ENCODE measurements at places on chromosomes 7 and 10. TPM values are rescaled to one million over a fixed set of nuclear protein-coding genes. Genes with fewer than 3 reads are reported as not detected.

DNA sequence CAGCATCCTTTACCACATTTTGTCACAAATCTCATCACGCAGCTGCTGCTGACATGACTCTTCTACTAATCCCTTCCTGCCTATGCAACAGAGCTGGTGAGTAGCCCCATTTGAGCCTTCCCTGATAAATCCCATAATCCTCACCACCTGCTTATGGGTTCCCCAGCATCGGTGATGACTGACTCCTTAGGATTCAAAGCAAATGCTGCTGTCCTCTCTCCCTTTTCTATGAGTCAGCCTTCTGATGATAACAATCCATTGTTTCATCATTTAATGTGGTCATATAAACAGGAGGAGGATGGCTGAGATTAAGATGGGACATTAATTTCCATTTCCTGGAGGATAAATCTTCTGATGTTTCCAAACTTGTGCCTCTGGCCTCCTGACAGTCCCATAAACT, 73.4 kb downstream of the SORCS1 start:
- H3K27ac ChIP-seq, result no peak overlapping the region
- H3K27me3 ChIP-seq, result no peaks in the 10 kb centered on the region
- H3K36me3 ChIP-seq, result no peaks in the 10 kb centered on the region
- no peak overlapping the region for H3K4me3 ChIP-seq
- no peak for DNase-seq
- H3K4me1 ChIP-seq, result no peaks in the 10 kb centered on the region

DNA sequence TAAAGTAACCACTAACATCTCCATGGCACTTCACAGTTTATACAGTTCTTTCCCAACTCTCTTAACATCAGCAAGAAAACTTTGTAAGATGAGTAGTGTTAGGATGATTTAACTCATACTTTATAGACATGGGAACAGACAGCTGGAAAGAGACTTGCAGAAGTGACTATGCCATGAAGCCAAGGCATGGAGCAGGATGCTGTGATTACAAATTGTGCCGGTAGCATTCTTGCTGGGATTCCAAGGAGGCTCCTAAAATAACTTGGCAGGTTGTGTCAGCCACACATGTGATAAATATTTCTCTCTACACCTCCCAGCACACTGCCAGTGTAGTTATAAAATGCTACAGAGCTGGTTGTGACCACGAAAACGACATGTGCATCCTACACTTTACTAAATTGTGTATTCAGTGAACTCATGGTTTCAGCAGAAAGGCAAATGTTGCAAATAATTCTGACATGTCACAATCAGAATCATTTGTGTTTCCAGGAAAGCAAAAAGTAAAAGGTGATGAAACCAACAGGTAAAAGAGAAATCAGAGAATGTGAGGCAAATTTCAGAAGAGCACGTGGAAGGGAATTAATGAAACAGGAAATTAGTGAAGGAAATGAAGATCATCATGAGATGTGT, 5.6 kb upstream of the CYP3A4 start:
- H3K27ac ChIP-seq, result no peak overlapping the region
- no peaks in the 10 kb centered on the region for H3K36me3 ChIP-seq
- peak; percentile 3 for DNase-seq

- no peak overlapping the region for H3K4me3 ChIP-seq
- no peaks in the 10 kb centered on the region for H3K27me3 ChIP-seq
- no peak for DNase-seq
- no peaks in the 10 kb centered on the region for H3K4me1 ChIP-seq
- no peak overlapping the region for H3K27ac ChIP-seq
Measured at GRCh38 chr10:130857631-130858295, 453.8 kb downstream of the TCERG1L start.

- H3K27ac ChIP-seq, result no peak overlapping the region
- H3K27me3 ChIP-seq, result no peaks in the 10 kb centered on the region
- H3K4me3 ChIP-seq, result no peak overlapping the region
Measured at GRCh38 chr7:2032030-2032875, 200.5 kb downstream of the MAD1L1 start.

DNA sequence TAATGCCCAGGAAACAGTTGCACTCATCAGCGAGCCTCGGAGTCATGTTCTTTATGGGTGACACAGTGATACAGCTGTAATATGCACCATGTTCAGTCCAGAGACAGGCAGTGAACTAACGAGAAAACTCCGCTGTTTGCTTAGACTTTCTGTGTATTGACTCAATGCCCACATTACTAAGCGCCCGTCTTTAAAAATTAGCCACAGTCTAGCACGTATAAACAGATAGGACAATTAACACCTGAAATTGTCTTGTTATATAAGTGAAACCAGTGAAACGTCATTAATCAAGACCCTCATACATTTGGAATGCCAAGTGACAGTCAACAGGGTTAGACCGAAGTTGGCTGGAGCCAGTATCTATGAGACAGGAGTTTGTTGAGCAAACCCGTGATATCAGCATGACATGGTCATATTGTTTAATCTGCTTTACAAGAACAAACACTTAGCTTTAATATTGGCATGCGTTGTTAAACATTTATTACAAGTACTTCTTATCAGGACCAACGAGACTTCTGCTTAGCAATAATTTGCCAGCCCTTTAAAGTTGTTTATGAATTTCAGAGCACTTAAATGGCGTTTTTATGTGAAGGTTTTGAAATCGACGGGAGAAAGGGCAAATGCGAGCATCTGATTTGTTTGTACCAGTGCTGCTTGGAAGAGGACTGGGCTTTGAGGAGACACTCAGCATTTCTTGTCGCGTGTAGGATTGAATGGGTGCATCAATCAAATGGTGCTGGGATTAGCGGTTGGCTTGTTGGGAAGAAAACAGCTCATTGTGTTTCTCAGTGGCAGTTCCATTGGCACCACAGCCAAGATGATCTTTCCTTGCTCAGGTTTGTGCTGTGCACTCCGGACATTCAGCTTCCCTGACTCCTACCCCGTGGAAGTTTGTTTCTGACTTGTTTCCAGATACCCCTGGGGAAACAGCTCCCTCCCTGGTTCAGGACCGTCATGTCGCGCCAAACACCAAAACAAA, 56.3 kb downstream of the CAMK1D start:
- H3K4me3 ChIP-seq, result no peak overlapping the region
- H3K27me3 ChIP-seq, result no peaks in the 10 kb centered on the region
- no peak for DNase-seq
- no peaks in the 10 kb centered on the region for H3K36me3 ChIP-seq

DNA sequence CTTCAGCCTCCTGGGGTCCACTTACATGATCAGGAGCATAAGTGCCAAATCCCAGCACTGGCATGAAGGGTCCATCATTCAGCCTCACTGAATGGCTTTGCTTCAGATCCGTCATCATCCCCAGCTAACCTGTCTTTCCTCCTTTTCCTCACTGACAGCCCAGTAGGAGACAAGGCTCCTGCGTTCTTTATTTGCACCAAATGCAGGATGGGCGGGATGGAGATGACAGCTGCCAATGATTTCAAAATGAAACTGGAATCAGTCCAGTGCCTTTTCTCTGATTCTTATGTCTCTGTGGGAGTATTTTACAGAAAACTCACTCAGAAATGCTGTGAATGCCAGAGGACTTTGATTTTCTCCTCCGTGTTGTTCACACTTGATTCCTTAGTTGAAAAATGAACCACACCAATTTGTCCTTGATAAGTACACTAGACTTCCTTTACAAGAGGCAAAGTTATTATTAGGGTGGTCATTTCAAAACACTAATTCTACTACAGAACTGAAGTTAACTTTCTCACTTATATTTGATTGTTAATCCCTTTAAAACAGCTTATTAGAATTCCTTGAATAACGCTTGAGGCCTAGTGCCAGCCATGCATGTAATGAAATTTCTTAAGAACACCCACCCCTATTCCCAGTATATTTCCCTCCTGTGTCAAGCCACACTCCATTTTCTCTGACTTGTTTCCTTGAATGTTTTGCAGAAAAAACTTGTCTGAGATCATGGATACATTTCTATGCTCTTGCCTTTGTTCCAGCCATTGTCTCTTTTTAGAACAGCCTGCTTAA, at the start of gene AKR1C8:
Gene AKR1C8, minus strand, starts transcription at position 164 of the 789 bp plus-strand sequence. Its CDS starts 46 bp downstream, at position 118.
- no peak within 1 kb of the TSS for H3K27ac ChIP-seq
- H3K4me1 ChIP-seq, result no peaks in the 10 kb centered on the region
- H3K4me3 ChIP-seq, result no peak within 1 kb of the TSS
- no peaks in the 10 kb centered on the region for H3K27me3 ChIP-seq
- no peak for DNase-seq

GRCh38 chr7:148856891-148857290, 27.2 kb downstream of the EZH2 start:
- H3K27ac ChIP-seq, result no peak overlapping the region
- DNase-seq, result peak; percentile 44
- H3K4me1 ChIP-seq, result peaks cover 4% of the 10 kb centered on the region
- H3K36me3 ChIP-seq, result no peaks in the 10 kb centered on the region
- H3K4me3 ChIP-seq, result no peak overlapping the region
- no peaks in the 10 kb centered on the region for H3K27me3 ChIP-seq

GRCh38 chr10:96093948-96094347, 36.1 kb upstream of the ZNF518A start:
- no peak overlapping the region for H3K27ac ChIP-seq
- no peak overlapping the region for H3K4me3 ChIP-seq
- DNase-seq, result no peak
- no peaks in the 10 kb centered on the region for H3K27me3 ChIP-seq

DNA sequence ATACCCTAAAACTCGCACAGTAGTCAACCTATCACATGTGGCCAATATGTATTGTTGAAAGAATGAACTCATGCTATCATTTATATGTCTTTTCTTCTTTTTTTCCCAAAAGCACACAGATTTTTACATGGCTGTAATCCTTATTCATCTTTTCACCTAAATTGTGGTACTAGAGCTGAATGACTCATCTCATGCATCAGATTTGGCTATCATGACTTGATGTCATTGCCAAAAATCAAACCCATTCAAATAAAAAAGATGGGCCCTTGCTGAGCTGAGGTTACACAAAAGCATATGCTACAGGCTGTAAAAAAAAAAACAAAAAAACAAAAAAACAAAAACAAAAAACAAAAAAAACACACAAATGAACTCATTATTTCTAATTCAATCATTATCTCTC, 3.3 kb upstream of the LMOD2 start:
- no peak overlapping the region for H3K27ac ChIP-seq
- no peaks in the 10 kb centered on the region for H3K36me3 ChIP-seq
- H3K27me3 ChIP-seq, result no peaks in the 10 kb centered on the region
- H3K4me3 ChIP-seq, result no peak overlapping the region
- H3K4me1 ChIP-seq, result no peaks in the 10 kb centered on the region
- DNase-seq, result no peak

- H3K4me3 ChIP-seq, result no peak overlapping the region
- no peak overlapping the region for H3K27ac ChIP-seq
- H3K36me3 ChIP-seq, result no peaks in the 10 kb centered on the region
Measured at GRCh38 chr7:26166684-26167266, 14.8 kb downstream of the NFE2L3 start.

- no peaks in the 10 kb centered on the region for H3K36me3 ChIP-seq
- H3K4me1 ChIP-seq, result no peaks in the 10 kb centered on the region
- no peak overlapping the region for H3K4me3 ChIP-seq
- H3K27me3 ChIP-seq, result no peaks in the 10 kb centered on the region
- no peak overlapping the region for H3K27ac ChIP-seq
- DNase-seq, result no peak
Measured at GRCh38 chr7:52184006-52184703, 851.3 kb upstream of the POM121L12 start.

DNA sequence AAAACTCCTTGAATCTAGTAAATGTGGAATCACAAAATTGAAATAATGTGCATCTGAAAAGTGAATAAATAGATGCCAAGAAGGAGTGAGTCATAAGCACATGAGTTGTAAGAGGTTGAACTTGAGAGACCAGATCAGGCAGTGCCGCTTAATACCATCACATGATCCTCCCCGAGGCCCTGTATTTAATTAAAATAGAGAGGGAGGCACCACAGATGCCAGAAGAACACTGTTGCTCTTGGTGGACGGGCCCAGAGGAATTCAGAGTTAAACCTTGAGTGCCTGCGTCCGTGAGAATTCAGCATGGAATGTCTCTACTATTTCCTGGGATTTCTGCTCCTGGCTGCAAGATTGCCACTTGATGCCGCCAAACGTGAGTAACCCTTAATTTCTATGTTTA, at the start of gene GPNMB:
Gene GPNMB, plus strand, starts transcription at position 221 of the 400 bp plus-strand sequence. Its CDS starts 83 bp downstream, at position 304.
- no peaks in the 10 kb centered on the region for H3K36me3 ChIP-seq
- DNase-seq, result peak; percentile 86
- H3K4me3 ChIP-seq, result no peak within 1 kb of the TSS
- no peak within 1 kb of the TSS for H3K27ac ChIP-seq
- no peaks in the 10 kb centered on the region for H3K4me1 ChIP-seq

- H3K27ac ChIP-seq, result no peak overlapping the region
- DNase-seq, result peak; percentile 57
- no peak overlapping the region for H3K4me3 ChIP-seq
- no peaks in the 10 kb centered on the region for H3K27me3 ChIP-seq
- H3K4me1 ChIP-seq, result peaks cover 21% of the 10 kb centered on the region
- H3K36me3 ChIP-seq, result no peaks in the 10 kb centered on the region
Measured at GRCh38 chr10:72784551-72785351, 92.8 kb downstream of the MCU start.

GRCh38 chr7:90243556-90243955, 1.4 kb upstream of the CFAP69 start:
- no peak for DNase-seq
- H3K27me3 ChIP-seq, result no peaks in the 10 kb centered on the region
- H3K27ac ChIP-seq, result no peak overlapping the region
- no peaks in the 10 kb centered on the region for H3K36me3 ChIP-seq
- no peak overlapping the region for H3K4me3 ChIP-seq

DNA sequence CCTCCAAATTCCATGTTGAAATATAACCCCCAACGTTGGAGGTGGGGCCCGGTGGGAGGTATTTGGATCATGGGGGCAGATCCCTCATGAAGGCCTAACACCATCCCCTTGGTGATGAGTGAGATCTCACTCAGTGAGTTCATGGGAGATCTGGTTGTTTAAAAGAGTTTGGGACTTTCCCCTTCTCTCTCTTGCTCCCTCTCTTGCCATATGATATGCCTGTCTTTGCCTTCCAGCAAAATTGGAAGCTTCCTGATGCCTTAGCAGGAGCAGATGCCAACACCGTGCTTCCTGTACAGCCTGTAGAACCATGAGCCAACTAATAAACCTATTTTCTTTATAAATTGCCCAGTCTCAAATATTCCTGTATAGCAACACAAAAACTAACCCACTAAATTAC, 55.7 kb upstream of the CDK1 start:
- no peak overlapping the region for H3K4me3 ChIP-seq
- H3K27ac ChIP-seq, result no peak overlapping the region
- no peaks in the 10 kb centered on the region for H3K27me3 ChIP-seq
- no peaks in the 10 kb centered on the region for H3K36me3 ChIP-seq
- H3K4me1 ChIP-seq, result no peaks in the 10 kb centered on the region
- DNase-seq, result no peak

DNA sequence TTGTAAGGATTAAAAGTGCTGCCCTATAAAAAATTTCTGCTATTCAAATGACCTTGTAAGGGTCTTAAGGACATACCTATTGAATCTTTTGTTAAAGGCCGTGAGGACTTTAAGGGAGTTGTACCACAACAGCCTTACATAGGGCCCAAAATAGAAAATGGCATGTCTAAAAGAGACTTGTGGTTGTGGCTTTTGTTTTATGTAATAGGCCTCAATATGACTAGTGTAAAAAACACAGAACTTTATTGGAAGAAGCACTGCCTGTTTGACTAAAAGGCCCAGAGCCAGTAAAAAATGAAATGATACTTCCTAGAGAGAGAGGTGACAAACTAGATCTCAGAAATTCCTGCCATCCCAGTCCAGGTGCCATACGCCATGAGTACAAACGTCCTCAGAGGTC, 286.6 kb downstream of the SEMA3D start:
- no peak overlapping the region for H3K4me3 ChIP-seq
- H3K27me3 ChIP-seq, result no peaks in the 10 kb centered on the region
- DNase-seq, result no peak
- H3K36me3 ChIP-seq, result no peaks in the 10 kb centered on the region

SLC16A12 gene
- total RNA-seq, result 7.0 TPM

FAM204A gene
- 40.4 TPM for total RNA-seq

PNLIPRP3 gene
- not detected for total RNA-seq

ANKRD26 gene
- total RNA-seq, result 16.1 TPM

SLC26A5 gene
- 0.15 TPM for total RNA-seq

Data from cardiac muscle cell (in vitro differentiated cells and primary cell).